HFF-Myc (cell line): ENCODE measurements at places on chromosomes 2 and 18.

- no peak for DNase-seq
Measured at GRCh38 chr2:235324324-235324723, 169.5 kb upstream of the AGAP1 start.

GRCh38 chr2:161857920-161858319 is 216.1 kb downstream of the DPP4 start:
- no peak for DNase-seq

- no peak for DNase-seq
Measured at GRCh38 chr2:121307048-121307447, 22.0 kb upstream of the TFCP2L1 start.

DNA sequence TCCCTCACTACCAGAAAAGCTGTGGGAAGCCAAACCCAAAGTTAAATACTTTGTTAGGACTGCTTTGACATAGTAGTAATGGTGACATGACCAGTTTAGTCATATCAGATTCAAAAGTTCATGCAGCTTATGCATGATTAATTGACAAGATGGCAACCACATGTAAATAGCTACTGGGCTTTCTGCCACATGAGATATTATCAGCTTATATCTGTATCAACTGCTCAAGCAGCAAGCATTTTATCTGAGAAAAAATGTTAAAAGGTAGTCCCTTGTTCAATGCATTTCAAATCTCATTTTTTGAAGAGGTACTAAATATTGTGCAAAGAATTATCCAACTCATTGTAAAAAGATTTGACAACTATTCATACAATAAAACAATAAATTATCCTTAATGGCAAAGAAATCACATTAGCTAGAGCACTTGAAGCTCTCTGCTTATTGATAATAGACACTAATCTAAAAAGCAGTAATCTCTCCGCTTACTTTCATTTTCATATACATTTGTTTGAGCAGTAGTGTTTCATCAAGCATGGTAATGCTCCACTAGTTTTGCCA is 993.6 kb upstream of the NXPH2 start:
- no peak for DNase-seq

GRCh38 chr2:111037128-111037527 is 83.6 kb upstream of the BCL2L11 start:
- no peak for DNase-seq

DNA sequence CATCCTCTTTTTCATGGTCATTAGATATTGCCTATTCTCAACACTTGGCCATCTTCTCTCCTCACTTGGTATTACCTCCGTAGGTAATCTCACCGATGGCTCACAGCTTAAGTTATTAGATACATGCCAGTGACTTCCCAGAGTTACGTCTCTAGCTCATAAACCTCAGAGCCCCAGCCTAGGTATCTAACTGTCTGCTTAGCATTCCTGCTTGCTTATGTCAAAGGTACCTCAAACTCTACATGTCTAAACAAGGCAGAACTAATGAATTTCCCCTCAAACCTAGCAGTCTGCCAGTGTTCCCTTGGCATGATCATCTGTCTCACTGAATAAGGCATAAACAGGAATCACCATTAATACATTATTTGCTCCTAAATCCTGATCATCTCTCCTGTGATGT is 27.7 kb upstream of the ZNF638 start:
- DNase-seq = no peak

DNA sequence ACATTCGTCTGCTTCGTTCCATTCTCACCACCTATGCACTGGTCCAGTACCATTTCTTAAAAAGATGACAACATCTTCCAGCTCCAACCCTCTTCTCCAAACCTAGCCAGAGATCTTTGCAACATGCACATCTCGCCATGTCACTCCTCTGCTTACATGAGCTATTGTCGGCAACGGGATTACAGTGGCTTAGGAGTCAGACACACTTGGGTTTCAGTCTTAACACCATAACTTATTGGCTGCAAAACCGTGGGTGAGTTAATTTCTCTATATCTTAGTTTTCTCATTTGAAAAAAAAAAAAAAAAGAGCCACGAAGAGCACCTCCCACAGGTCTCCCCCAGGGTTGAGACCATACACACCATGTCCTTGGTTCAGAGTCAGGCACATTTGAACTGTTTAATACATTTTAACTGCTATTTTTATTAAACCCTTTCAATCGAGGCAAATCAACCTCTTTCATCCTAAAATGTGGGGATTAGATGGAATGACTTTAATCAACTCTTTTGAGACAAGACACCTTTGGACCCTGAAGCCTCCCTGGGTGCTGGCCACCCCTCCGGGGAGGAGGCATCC is 889 bp downstream of the ANKRD29 start:
- DNase-seq = no peak
